ENCODE measurements at places on chromosomes 1 and 21.

- peaks cover 13% of the 10 kb centered on the region for H3K36me3 ChIP-seq
- peaks cover 32% of the 10 kb centered on the region for H3K4me1 ChIP-seq
- DNase-seq, result no peak
- H3K27ac ChIP-seq, result peak overlapping the region; percentile 97
These were observed 658 bp downstream of the UBXN11 start for GRCh38 chr1:26305667-26306289.

DNA sequence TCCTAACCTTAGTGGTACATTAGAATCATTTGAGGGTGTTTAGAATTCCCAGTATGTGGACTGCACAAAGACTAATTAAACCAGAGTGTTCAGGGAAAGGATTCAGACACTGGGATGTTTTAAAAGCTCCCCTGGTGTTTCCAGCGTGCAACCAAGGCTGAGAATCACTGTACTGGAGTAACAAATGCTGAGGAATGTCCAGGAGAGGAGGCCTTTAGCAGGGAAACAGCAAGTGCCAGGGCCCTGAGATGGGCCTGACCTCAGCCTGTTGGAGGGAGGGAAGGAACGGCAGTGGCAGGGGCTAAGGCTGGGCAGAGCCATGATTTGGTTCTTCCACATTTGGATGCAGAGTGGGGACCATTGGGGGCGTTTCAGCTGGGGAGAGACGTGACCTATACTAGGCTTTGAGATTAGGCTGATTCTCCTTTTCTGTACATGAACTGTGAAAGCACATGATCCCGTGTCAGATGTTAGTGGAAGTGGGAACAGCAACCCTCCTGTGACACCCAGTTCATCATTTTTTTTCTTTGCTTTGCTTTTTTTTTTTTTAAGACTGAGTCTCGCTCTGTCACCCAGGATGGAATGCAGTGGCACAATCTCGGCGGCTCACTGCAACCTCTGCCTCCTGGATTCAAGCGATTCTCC is 49.3 kb downstream of the KANK4 start:
- no peak overlapping the region for H3K4me3 ChIP-seq
- H3K27ac ChIP-seq, result no peak overlapping the region
- DNase-seq, result no peak
- H3K36me3 ChIP-seq, result no peaks in the 10 kb centered on the region
- no peaks in the 10 kb centered on the region for H3K27me3 ChIP-seq

GRCh38 chr1:114272593-114272992 is 118.9 kb upstream of the SYT6 start:
- no peaks in the 10 kb centered on the region for H3K4me1 ChIP-seq
- H3K27me3 ChIP-seq, result peaks cover 3% of the 10 kb centered on the region
- no peak overlapping the region for H3K4me3 ChIP-seq
- H3K27ac ChIP-seq, result no peak overlapping the region
- no peaks in the 10 kb centered on the region for H3K36me3 ChIP-seq

GRCh38 chr1:247088967-247089366 is 10.4 kb upstream of the ZNF670 start:
- H3K4me3 ChIP-seq, result no peak overlapping the region
- H3K27ac ChIP-seq, result no peak overlapping the region
- no peak for DNase-seq
- no peaks in the 10 kb centered on the region for H3K4me1 ChIP-seq

- H3K4me3 ChIP-seq, result no peak overlapping the region
- no peaks in the 10 kb centered on the region for H3K36me3 ChIP-seq
- H3K4me1 ChIP-seq, result no peaks in the 10 kb centered on the region
- no peak overlapping the region for H3K27ac ChIP-seq
These were observed 16.9 kb downstream of the STUM start for GRCh38 chr1:226565476-226565875.

DNA sequence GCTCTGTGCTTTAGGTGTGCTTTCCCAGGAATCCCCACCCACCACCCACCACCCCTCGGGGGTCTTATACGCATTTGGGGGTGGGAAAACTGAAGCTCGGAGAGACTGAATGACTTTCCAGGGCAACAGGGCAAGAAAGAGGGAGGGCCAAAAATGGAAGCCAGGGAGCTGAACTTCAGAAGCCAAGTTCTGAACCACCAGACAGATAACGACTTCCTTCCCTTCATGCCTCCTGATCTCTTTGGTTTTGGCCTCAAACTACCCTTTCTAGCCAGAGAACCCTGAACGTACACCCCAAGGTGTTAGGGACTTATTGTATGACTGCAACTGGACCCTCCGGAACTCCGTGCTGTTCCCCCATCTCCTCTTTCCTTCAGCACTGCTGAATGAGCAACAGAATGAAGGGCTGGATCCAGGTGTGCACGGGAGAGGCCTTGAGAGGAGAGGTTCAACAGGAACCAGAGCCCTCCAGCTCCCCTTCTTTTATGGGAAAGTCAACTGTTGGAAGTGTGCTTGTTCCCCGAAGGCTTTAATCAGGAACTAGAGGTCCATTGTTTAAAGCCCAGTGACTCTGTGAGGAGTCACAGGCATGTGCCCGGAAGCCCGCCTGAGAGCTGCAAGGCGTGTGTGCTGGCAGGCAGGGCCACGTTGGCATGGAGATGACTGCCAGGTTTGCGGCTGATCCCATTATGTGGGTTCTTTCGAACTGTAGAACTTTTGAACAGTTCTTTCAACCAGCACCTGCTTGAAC is 3.1 kb downstream of the BACE2 start:
- peaks cover 55% of the 10 kb centered on the region for H3K27me3 ChIP-seq
- no peaks in the 10 kb centered on the region for H3K36me3 ChIP-seq
- no peak overlapping the region for H3K4me3 ChIP-seq
- H3K27ac ChIP-seq, result no peak overlapping the region

GRCh38 chr1:40588586-40588985 is 57.1 kb downstream of the ZNF684 start:
- peaks cover 19% of the 10 kb centered on the region for H3K4me1 ChIP-seq
- peaks cover 9% of the 10 kb centered on the region for H3K27me3 ChIP-seq
- no peaks in the 10 kb centered on the region for H3K36me3 ChIP-seq
- DNase-seq, result no peak

GRCh38 chr1:181206979-181207790 is 118.7 kb downstream of the IER5 start:
- no peak overlapping the region for H3K27ac ChIP-seq
- H3K36me3 ChIP-seq, result no peaks in the 10 kb centered on the region
- no peaks in the 10 kb centered on the region for H3K27me3 ChIP-seq
- DNase-seq, result no peak

GRCh38 chr1:205232127-205232820 is 4.5 kb downstream of the TMCC2 start:
- peaks cover under 1% of the 10 kb centered on the region for H3K27me3 ChIP-seq
- H3K4me3 ChIP-seq, result peak overlapping the region; percentile 36
- DNase-seq, result no peak
- peaks cover 7% of the 10 kb centered on the region for H3K36me3 ChIP-seq
- peak overlapping the region; percentile 50 for H3K27ac ChIP-seq

DNA sequence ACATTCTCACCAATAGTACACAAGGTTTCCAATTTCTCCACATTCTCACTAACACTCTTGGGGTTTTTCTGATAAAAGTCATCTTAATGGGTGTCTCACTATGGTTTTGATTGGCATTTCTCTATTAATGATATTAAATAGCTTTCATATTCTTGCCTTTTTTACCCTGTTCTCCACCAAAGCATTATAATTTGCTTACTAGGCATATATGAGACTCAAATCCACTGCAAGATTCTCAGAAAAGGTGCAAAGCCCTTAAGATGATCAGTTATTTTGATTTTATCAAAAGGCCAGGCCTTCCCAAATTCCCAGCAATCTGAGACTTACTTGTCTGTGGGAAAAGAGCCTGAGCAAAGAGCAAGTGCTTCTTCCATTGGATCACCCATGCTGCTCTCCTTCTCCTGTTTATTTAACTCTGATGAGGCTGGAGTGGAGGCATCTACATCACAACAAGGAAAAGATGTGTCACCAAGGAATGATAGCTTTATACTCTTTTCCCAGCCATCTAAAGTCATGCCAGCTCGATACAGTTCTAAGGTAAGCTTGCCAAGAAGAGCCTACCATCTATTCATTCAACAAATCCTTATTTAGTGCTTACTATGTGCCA is 24.6 kb downstream of the CLSPN start:
- peaks cover 93% of the 10 kb centered on the region for H3K36me3 ChIP-seq
- no peaks in the 10 kb centered on the region for H3K4me1 ChIP-seq
- no peak overlapping the region for H3K4me3 ChIP-seq
- DNase-seq, result no peak

GRCh38 chr1:29356663-29357062 is 120.3 kb downstream of the PTPRU start:
- H3K36me3 ChIP-seq, result no peaks in the 10 kb centered on the region
- H3K4me1 ChIP-seq, result peaks cover 10% of the 10 kb centered on the region
- DNase-seq, result no peak
- H3K27ac ChIP-seq, result no peak overlapping the region

- peaks cover 59% of the 10 kb centered on the region for H3K4me1 ChIP-seq
- H3K27ac ChIP-seq, result no peak overlapping the region
- peaks cover 29% of the 10 kb centered on the region for H3K36me3 ChIP-seq
These were observed 4.4 kb downstream of the SNAP47 start for GRCh38 chr1:227739636-227740035.

DNA sequence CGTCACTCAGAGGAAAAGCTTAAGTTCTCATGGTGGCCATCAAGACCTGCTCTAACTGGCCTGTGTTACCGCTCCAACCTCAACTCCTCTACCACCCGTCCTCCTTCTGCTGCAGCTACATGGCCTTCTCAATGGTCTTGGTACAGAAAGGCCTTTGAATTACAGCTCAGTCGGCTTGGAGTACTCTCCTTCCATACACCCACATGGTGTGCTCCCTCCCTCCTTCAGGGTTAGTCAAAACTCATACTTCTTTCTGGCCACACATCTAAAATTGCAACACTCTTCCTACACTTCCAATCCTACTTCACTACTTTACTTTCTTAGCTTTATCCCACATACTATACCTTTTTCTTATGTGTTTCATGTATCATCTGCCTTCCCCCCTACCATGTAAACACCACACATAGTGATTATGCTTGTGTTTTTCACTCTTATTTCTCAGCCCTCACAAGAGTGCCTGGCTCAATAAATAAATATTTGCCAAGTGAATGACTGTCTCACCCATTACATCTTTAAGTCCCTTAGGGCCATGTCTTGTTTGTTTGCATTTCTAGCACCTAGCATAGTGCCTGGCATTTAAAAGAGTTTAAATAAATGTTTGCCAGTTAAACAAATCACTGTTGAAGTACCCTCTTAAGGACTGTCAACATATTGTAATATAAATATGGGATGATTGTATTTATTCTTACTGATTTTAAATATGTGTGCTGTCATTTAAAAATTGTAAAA is 37.6 kb upstream of the HMCN1 start:
- no peak for DNase-seq
- H3K27ac ChIP-seq, result peak overlapping the region; percentile 4
- H3K4me1 ChIP-seq, result peaks cover 28% of the 10 kb centered on the region
- no peak overlapping the region for H3K4me3 ChIP-seq
- H3K27me3 ChIP-seq, result peaks cover 10% of the 10 kb centered on the region

DNA sequence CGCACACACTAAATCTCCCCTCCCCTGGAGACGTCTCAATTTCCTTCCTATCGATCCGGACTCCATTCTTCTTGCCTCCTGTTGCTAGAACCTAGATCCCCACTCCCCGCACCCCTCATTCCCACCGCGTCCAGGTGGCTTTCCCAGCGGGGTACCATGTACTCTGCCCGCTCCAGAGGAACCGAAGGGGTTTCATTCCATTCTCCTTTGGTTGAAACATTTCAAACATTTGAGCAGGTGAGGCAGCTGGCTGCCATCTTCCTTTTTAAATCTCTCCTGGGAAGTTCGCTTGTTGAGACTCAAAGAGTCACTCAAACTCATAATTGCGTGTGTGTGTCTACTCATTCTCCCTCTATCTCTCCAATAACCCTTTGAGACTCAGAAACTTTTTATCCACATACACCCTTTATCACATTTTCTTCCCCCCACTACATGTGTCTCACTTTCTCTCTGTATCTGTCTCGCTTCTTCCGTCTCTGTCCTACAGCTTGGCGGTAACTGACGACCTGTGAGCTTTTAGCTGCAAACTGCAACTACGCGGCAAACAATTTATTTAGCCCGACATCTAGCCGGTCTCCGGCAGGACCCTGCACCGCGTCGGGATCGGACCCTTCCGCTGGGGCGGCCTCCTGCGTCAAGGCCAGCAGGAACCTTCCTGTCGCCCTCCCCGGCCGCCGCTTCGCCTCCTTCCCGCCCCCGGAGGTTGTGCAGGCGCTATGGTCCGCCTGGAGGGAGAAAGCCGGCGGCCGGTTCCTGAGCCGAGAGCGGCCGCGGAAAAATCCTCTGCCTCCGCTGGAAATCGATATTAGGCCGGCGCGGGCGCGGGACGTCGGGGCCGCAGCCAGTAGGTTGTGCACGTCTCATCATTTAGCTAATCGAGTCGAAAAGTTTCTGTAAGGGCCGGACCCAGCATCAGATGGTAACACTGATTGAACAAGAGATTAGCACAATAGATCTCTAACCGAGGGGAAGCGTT is 3.0 kb upstream of the FOXD3 start:
- H3K4me3 ChIP-seq, result peak overlapping the region; percentile 38
- peaks cover 75% of the 10 kb centered on the region for H3K27me3 ChIP-seq
- peak overlapping the region; percentile 69 for H3K27ac ChIP-seq
- peak; percentile 38 for DNase-seq

DNA sequence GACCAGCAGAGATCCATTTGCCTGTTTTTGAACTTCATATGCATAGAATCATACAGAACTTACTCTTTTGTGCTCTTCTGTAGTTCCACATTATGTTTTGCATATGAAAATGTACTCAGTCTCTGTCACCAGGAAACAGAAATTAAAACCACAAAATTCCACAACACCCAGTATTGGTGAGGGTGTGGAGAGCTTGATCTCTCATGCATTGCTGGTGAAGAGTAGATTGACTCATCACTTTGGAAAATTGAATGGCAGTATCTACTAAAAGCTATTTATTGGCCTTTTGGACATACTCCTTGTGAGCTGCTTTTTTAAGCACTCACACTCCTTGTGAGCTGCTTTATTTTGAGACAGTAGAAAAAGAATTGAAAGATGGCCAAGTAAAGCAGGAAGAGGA is 43.3 kb downstream of the VTCN1 start:
- peaks cover 8% of the 10 kb centered on the region for H3K27me3 ChIP-seq
- H3K36me3 ChIP-seq, result no peaks in the 10 kb centered on the region
- no peak for DNase-seq

DNA sequence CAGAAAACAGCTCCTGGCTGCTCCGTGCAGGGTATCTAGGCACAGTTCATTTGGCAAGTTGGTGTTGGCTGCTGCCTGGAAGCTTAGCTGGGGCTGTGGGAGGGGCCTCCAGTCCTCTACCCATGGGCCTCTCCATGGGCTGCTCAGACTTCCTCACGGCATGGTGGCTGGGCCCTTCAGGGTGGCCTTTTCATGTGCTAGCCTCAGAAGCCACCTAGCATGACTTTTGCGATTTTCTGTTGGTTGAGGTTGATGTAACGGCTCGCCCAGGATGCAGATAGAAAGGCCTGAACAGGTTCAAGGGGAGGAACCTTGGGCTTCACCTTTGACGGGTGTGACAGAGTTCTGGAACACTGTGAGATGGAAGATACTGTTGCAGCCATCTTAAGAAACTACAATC is 25.8 kb upstream of the LHX4 start:
- no peaks in the 10 kb centered on the region for H3K36me3 ChIP-seq
- DNase-seq, result no peak
- no peak overlapping the region for H3K27ac ChIP-seq
- H3K4me1 ChIP-seq, result no peaks in the 10 kb centered on the region
- H3K4me3 ChIP-seq, result no peak overlapping the region

- H3K36me3 ChIP-seq, result peaks cover 68% of the 10 kb centered on the region
- peaks cover 6% of the 10 kb centered on the region for H3K4me1 ChIP-seq
- no peak overlapping the region for H3K4me3 ChIP-seq
- no peak for DNase-seq
- no peak overlapping the region for H3K27ac ChIP-seq
These were observed 14.9 kb upstream of the PPP1R15B start for GRCh38 chr1:204426474-204426873.

- peak overlapping the region; percentile 58 for H3K27ac ChIP-seq
- peaks cover 10% of the 10 kb centered on the region for H3K4me1 ChIP-seq
- H3K27me3 ChIP-seq, result no peaks in the 10 kb centered on the region
- peaks cover 82% of the 10 kb centered on the region for H3K36me3 ChIP-seq
- H3K4me3 ChIP-seq, result no peak overlapping the region
These were observed 11.2 kb downstream of the LRRC42 start for GRCh38 chr1:53957194-53957818.

Data from activated T-cell treated with anti-CD3 and anti-CD28 coated beads, Interleukin-2, amount 50 U/mL, for 24 hours (primary cell).